ENCODE measurements at places on chromosomes 16 and 17. TPM values are rescaled to one million over a fixed set of nuclear protein-coding genes. Genes with fewer than 3 reads are reported as not detected.

The NT5M gene
- 6.0 TPM for polyA plus RNA-seq

The PPL gene
- 10.6 TPM for polyA plus RNA-seq

The KRTAP4-12 gene
- not detected for polyA plus RNA-seq

The ADAM11 gene
- 0.54 TPM for polyA plus RNA-seq

The SULT1A1 gene
- 2.4 TPM for polyA plus RNA-seq

The SCN4A gene
- polyA plus RNA-seq, result 2.3 TPM

The C16orf92 gene
- polyA plus RNA-seq, result 0.56 TPM

The CDH13 gene
- polyA plus RNA-seq, result 1.6 TPM

The ARL5C gene
- polyA plus RNA-seq, result not detected

The CRYM gene
- 15.2 TPM for polyA plus RNA-seq

The DNAH17 gene
- 2.2 TPM for polyA plus RNA-seq

The KRT39 gene
- not detected for polyA plus RNA-seq

The EZH1 gene
- polyA plus RNA-seq, result 18.0 TPM

The ABCA8 gene
- not detected for polyA plus RNA-seq
